ENCODE measurements at places on chromosomes 7 and 10. TPM values are rescaled to one million over a fixed set of nuclear protein-coding genes. Genes with fewer than 3 reads are reported as not detected.

SFR1 gene
- total RNA-seq, result 5.7 TPM

RHOBTB1 gene
- total RNA-seq, result 12.1 TPM

UTF1 gene
- not detected for total RNA-seq

DNAJC12 gene
- total RNA-seq, result 7.1 TPM

CAV1 gene
- total RNA-seq, result 387 TPM

SP8 gene
- not detected for total RNA-seq

FAM237B gene
- total RNA-seq, result not detected

IFIT1 gene
- 36.0 TPM for total RNA-seq

WEE2 gene
- total RNA-seq, result not detected

TAS2R41 gene
- not detected for total RNA-seq

MAGI2 gene
- 3.1 TPM for total RNA-seq

TYW1B gene
- 3.1 TPM for total RNA-seq

ARHGEF35 gene
- total RNA-seq, result 0.87 TPM

OPN4 gene
- total RNA-seq, result 0.41 TPM

MALRD1 gene
- total RNA-seq, result 1.1 TPM

TDRD1 gene
- total RNA-seq, result 4.0 TPM

PLEKHS1 gene
- not detected for total RNA-seq

FZD1 gene
- total RNA-seq, result 10.3 TPM

All from Right ventricle myocardium inferior (tissue), 1 donor.